Naive thymus-derived CD8-positive, alpha-beta T cell (primary cell): ENCODE measurements at places on chromosomes 7 and 10. TPM values are rescaled to one million over a fixed set of nuclear protein-coding genes. Genes with fewer than 3 reads are reported as not detected.
A peak's percentile ranks its signal among the peaks of the same experiment; 100 is the strongest.

GRCh38 chr10:95389176-95389575, 98.4 kb upstream of the PDLIM1 start:
- no peaks in the 10 kb centered on the region for H3K27me3 ChIP-seq
- DNase-seq, result no peak
- H3K27ac ChIP-seq, result no peak overlapping the region
- no peak overlapping the region for H3K4me3 ChIP-seq

- no peak overlapping the region for H3K4me3 ChIP-seq
- H3K27ac ChIP-seq, result no peak overlapping the region
- no peak for DNase-seq
- peaks cover 4% of the 10 kb centered on the region for H3K27me3 ChIP-seq
- H3K4me1 ChIP-seq, result no peaks in the 10 kb centered on the region
Measured at GRCh38 chr10:13402021-13402420, 53.9 kb upstream of the SEPHS1 start.

DNA sequence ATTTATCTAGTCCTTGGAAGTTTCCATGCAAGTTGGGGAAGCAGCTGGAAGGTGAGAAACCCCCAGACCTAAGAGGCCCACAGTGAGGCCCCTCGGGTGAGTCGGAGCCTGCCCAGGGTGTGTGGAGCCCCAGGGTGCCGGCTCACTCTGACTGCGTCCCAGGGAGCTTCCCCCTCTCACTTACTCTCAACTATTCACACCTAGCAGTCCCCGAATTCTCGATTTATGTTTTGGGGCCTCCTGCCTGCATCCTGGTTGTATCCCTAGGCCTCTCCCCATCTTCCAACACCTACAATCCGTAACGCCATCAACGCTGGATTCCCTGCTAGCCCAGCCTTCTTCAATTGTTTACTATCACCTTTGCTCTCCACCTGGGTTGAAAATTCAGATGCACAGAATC, 63.9 kb downstream of the PRKAG2 start:
- no peaks in the 10 kb centered on the region for H3K27me3 ChIP-seq
- H3K27ac ChIP-seq, result no peak overlapping the region
- H3K4me1 ChIP-seq, result peaks cover 35% of the 10 kb centered on the region
- H3K4me3 ChIP-seq, result no peak overlapping the region
- DNase-seq, result no peak

- H3K4me3 ChIP-seq, result no peak overlapping the region
- H3K27me3 ChIP-seq, result no peaks in the 10 kb centered on the region
- H3K27ac ChIP-seq, result no peak overlapping the region
Measured at GRCh38 chr7:6228361-6229229, 43.8 kb downstream of the CYTH3 start.

DNA sequence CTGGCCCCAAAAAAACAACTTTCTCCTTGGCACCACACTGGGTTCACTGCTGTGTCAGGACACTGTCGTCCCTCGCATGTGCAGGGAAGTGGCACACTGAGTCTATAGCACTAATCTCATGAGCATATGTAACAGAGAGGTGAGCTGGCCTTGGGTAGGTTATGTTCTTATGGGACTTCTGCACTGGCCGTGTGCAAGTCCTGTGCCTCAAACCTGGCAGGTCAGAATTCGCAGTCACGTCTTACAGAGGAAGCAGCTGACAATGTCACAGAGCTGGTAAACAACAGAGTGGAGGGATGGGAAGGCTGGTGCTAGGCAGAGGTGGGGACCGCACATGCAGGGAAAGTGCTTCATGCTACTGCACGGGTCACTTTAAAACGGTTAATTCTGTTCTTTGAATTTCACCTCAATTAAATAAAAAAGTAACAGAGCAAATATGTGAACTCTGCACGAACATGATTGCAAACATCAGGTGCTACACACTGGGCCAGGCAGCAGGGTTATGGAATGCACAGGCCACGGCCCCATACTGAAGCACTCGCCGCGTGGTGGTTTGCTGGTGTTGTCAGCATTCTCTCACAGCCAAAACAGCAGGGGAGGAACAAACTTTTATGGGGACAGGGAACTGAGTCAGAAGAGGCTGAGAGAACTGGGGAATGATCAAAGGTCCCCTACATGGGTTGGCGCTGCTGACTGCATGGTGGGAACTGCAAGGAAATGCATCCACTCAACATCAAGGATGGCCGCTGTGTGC, 54.2 kb downstream of the VOPP1 start:
- H3K27me3 ChIP-seq, result no peaks in the 10 kb centered on the region
- H3K27ac ChIP-seq, result peak overlapping the region; percentile 28
- no peak for DNase-seq
- peaks cover 17% of the 10 kb centered on the region for H3K36me3 ChIP-seq

DNA sequence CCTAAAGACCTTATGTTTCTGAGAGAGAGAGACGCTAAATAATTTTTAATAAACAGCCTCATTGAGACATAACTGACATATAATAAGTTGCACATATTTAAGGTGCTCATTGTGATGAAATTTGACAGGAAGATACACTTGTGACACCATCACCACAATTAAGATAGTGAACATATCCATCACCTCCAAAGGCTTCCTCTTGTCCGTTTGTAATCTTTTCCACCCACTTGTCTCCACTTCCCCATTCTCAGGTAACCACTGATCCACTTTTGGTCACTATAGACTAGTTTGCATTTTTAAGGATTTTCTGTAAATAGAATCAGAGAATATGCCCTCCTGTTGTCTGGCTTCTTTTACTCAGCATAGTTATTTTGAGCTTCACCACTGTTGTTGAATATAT, 195.1 kb upstream of the WDR11 start:
- no peaks in the 10 kb centered on the region for H3K4me1 ChIP-seq
- no peak overlapping the region for H3K27ac ChIP-seq
- H3K4me3 ChIP-seq, result no peak overlapping the region

DNA sequence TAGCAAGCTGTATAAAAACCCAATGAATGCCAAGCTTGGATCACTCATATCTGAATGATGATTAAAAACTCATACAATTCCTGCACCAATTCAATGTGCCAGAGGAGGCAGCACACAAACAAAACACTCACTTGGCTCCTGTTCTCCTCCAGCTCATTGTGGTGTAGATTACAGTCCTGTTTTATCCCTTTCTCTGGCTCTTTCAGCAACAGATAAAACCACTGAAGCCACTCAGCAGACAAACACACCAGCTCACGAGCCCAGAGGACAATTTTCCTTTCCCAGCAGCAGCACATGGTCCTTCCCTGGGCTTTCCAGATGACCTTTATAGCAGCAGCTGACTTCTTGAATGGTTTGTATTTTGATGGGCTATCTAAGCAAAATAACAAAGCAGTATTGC, 107.3 kb upstream of the STARD3NL start:
- DNase-seq, result no peak
- H3K36me3 ChIP-seq, result no peaks in the 10 kb centered on the region
- H3K4me1 ChIP-seq, result no peaks in the 10 kb centered on the region
- no peak overlapping the region for H3K4me3 ChIP-seq
- H3K27me3 ChIP-seq, result peaks cover 14% of the 10 kb centered on the region

GRCh38 chr10:62727934-62728333, 76.6 kb upstream of the ADO start:
- H3K27me3 ChIP-seq, result peaks cover 2% of the 10 kb centered on the region
- no peak for DNase-seq
- no peak overlapping the region for H3K4me3 ChIP-seq
- no peak overlapping the region for H3K27ac ChIP-seq
- peaks cover 4% of the 10 kb centered on the region for H3K4me1 ChIP-seq

DNA sequence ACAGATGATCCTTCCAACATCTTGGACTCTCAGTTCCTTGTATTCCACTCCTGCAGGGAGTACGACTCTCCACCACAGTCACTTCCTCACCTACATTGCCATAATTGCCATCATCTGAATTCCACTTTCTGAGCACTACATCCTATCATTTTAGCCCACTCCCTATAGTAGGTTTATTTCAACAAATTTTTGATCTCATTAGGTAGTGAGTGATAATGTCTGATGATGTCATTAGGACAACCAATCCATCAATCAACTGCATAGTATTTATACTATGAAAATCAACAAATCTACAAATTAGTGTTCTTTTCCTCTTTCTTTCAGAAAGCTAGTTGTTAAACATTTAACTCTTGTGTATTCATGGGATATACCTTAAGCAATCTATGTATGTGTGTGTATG, 13.7 kb upstream of the TRA2A start:
- H3K4me1 ChIP-seq, result no peaks in the 10 kb centered on the region
- no peak for DNase-seq

GRCh38 chr10:71077143-71077581, 135.2 kb upstream of the UNC5B start:
- no peak overlapping the region for H3K4me3 ChIP-seq
- H3K27ac ChIP-seq, result no peak overlapping the region
- no peaks in the 10 kb centered on the region for H3K36me3 ChIP-seq
- no peak for DNase-seq

GRCh38 chr7:144057954-144058353, 9.2 kb downstream of the OR2A5 start:
- peaks cover 10% of the 10 kb centered on the region for H3K36me3 ChIP-seq
- DNase-seq, result no peak
- H3K27ac ChIP-seq, result no peak overlapping the region
- no peak overlapping the region for H3K4me3 ChIP-seq
- H3K4me1 ChIP-seq, result no peaks in the 10 kb centered on the region

GRCh38 chr10:73890261-73890660, 15.9 kb upstream of the CAMK2G start:
- DNase-seq, result no peak
- no peak overlapping the region for H3K4me3 ChIP-seq
- H3K4me1 ChIP-seq, result peaks cover 12% of the 10 kb centered on the region
- no peak overlapping the region for H3K27ac ChIP-seq
- peaks cover 4% of the 10 kb centered on the region for H3K27me3 ChIP-seq

GRCh38 chr10:98349508-98349922, 65.5 kb downstream of the PYROXD2 start:
- no peak overlapping the region for H3K27ac ChIP-seq
- no peak overlapping the region for H3K4me3 ChIP-seq
- peaks cover 87% of the 10 kb centered on the region for H3K27me3 ChIP-seq

DNA sequence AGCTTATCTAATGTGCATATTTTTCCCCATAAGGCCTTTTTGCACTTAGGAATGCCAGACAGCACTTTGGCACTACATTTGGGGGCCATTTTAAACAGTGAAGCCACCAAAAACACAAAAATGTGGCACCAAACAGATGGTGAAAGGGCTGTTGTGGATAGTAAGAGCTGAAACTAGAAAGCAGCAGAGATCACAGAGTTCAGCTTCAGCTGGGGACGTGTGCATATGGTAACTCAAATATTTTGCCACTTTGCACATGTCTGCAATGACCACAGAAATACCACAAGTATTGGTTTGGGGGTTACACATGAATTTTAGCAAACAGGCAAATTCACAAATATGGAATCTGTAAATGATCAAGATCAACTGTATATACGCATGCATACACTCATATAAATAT, 72.8 kb downstream of the PODXL start:
- DNase-seq, result no peak
- no peak overlapping the region for H3K27ac ChIP-seq
- H3K4me1 ChIP-seq, result no peaks in the 10 kb centered on the region
- no peaks in the 10 kb centered on the region for H3K27me3 ChIP-seq
- H3K36me3 ChIP-seq, result peaks cover 42% of the 10 kb centered on the region

GRCh38 chr10:29600067-29600466, 34.7 kb downstream of the SVIL start:
- H3K27ac ChIP-seq, result no peak overlapping the region
- no peak for DNase-seq
- peaks cover 5% of the 10 kb centered on the region for H3K4me1 ChIP-seq
- no peak overlapping the region for H3K4me3 ChIP-seq

- H3K4me3 ChIP-seq, result no peak overlapping the region
- no peaks in the 10 kb centered on the region for H3K4me1 ChIP-seq
- no peaks in the 10 kb centered on the region for H3K27me3 ChIP-seq
- H3K36me3 ChIP-seq, result peaks cover 16% of the 10 kb centered on the region
- no peak for DNase-seq
- H3K27ac ChIP-seq, result no peak overlapping the region
Measured at GRCh38 chr7:111256391-111256790, 165.5 kb downstream of the LRRN3 start.

DNA sequence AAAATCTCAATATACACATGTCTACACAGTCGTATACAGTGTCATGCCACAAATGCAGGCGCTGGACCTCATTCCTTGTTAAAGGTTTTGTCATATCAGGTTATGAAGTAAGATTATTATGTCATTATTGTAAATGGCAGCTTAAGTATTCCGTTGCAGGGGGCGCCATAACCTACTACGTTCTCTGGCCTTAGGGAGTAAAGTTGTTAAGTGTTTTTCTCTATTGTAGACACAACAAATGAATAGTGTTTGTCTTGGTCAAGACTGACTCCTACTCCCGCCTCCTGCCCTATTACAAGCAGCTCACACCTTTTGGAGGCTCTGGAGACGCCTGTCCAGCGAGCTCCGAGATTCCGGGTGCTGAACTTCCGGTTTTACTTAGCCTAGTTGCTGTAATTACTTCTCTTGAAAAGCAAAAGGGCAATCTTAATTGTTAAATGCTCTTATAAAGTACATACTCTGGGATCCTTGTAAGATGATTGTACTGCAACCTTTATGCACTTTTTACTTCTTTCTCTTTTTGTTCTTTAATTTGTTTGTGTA, 994 bp downstream of the GATAD1 start:
- H3K36me3 ChIP-seq, result no peaks in the 10 kb centered on the region
- peak overlapping the region; percentile 87 for H3K4me3 ChIP-seq
- peak; percentile 47 for DNase-seq
- H3K27ac ChIP-seq, result peak overlapping the region; percentile 95
- H3K27me3 ChIP-seq, result no peaks in the 10 kb centered on the region

GRCh38 chr7:42075418-42075817, 161.6 kb downstream of the GLI3 start:
- peaks cover 3% of the 10 kb centered on the region for H3K27me3 ChIP-seq
- no peak for DNase-seq
- no peak overlapping the region for H3K27ac ChIP-seq
- H3K4me3 ChIP-seq, result no peak overlapping the region
- H3K36me3 ChIP-seq, result no peaks in the 10 kb centered on the region
- H3K4me1 ChIP-seq, result no peaks in the 10 kb centered on the region

GRCh38 chr7:130154131-130154500, 51.1 kb downstream of the TMEM209 start:
- peaks cover 15% of the 10 kb centered on the region for H3K36me3 ChIP-seq
- DNase-seq, result no peak
- peaks cover 9% of the 10 kb centered on the region for H3K4me1 ChIP-seq
- H3K27ac ChIP-seq, result no peak overlapping the region
- H3K4me3 ChIP-seq, result no peak overlapping the region

DNA sequence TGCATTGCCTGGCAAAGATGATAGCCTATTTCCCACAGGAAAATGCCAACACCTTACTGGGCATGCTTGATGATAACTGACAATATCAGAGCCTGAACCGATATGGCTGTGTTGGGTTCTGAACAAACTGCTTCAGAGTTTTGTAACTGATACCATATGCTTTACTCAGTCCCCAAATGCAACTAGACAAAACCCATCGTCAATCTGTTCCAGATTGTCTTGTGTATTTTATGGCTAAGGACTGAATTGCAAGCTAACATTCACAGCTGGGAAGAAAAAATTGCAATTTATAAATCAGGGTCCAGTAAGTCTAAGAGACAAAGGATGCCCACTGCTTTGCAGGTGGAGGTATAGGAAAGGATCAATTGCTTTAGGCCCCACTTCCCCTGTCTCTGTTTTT, 116.8 kb upstream of the WNT16 start:
- no peaks in the 10 kb centered on the region for H3K27me3 ChIP-seq
- no peaks in the 10 kb centered on the region for H3K36me3 ChIP-seq
- H3K4me1 ChIP-seq, result no peaks in the 10 kb centered on the region
- DNase-seq, result no peak

The FOXP2 gene
- not detected for total RNA-seq

The WNT2 gene
- not detected for total RNA-seq

The ZNF736 gene
- 51.9 TPM for total RNA-seq

The PTPRN2 gene
- total RNA-seq, result 0.99 TPM

The AKR1C8 gene
- 1.3 TPM for total RNA-seq

The OR2A42 gene
- not detected for total RNA-seq

The LEP gene
- total RNA-seq, result not detected

The CLCN1 gene
- total RNA-seq, result not detected

The PSD gene
- 13.3 TPM for total RNA-seq
